Endothelial cell (in vitro differentiated cells): ENCODE measurements at places on chromosomes 1 and 21. TPM values are rescaled to one million over a fixed set of nuclear protein-coding genes. Genes with fewer than 3 reads are reported as not detected.

MYOG gene
- 15.7 TPM for total RNA-seq

NEK2 gene
- total RNA-seq: 3.9 TPM

TEKT2 gene
- total RNA-seq: 0.80 TPM

OPTC gene
- total RNA-seq: 0.36 TPM

UTS2 gene
- not detected for total RNA-seq

LDLRAD1 gene
- not detected for total RNA-seq

ARHGEF19 gene
- 14.0 TPM for total RNA-seq

DNA sequence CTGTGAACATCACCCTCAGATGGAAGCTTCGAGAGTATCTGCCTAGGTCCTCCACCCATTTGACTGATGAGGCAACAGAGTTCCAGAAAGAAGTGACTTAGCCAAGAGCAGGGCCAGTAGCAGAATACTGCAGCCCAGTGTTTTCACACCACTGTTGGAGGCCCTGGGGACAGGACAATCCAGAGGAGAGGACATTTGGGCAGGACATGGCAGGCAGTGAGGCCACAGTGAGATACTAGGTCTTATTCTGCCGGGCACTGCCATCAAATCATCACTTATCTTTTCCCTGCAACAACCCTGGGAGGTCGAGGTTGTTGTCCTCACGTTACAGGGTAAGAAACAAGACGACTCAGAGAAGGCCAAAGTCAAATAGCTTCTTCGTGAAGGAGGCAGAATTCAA lies 5.5 kb upstream of the FOXO6 start:
- no peak for DNase-seq

DNA sequence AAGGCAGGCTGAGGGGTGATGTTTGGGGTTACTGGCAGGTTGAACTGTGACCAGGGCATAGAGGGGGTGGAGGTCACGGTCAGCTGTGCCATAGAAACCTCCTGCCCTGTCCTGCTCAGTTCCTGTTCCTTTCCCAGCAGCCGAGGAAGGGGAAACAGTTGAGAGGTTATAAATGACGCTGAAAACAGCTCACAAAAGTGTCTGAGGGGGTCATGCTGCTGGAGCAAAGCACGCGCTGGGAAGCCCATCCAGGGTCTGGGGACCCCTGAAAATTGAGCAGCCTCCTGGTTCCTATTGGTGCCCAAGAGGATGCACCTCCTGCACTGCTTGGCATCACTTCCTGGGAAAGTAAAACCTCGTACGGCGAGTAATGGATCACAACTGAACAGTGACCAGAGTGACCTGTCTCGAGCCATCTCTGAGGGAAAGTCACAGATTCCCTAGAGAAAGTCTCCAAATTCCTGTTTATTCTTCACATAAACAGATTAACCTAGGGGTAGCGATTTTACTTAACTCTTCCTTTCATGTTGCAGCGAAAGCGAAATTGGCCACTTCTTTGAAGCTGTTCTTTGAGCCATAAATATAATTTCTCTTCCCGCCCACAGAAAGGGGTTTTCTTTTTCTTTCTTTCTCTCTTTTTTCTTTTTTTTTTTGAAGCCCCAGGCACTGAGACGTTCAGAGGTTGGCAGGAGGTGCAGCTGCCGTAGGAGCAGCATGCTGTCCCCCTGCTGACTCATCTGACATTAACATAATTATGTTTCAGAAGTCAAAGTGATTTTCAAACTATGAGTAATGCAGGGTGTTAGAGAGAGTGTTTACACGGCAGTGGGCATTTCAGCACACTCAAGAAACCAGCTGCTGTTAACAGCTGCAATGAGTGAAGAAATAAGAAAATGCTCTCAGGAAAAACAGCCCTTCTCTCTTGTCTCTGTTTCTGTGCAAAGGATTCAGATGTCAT lies 41.8 kb upstream of the ATF3 start:
- no peak for DNase-seq

- DNase-seq: no peak
Measured at GRCh38 chr1:227740401-227740960, 5.2 kb downstream of the SNAP47 start.

- no peak for DNase-seq
Measured at GRCh38 chr21:40689840-40690360, 157.1 kb downstream of the DSCAM start.

DNA sequence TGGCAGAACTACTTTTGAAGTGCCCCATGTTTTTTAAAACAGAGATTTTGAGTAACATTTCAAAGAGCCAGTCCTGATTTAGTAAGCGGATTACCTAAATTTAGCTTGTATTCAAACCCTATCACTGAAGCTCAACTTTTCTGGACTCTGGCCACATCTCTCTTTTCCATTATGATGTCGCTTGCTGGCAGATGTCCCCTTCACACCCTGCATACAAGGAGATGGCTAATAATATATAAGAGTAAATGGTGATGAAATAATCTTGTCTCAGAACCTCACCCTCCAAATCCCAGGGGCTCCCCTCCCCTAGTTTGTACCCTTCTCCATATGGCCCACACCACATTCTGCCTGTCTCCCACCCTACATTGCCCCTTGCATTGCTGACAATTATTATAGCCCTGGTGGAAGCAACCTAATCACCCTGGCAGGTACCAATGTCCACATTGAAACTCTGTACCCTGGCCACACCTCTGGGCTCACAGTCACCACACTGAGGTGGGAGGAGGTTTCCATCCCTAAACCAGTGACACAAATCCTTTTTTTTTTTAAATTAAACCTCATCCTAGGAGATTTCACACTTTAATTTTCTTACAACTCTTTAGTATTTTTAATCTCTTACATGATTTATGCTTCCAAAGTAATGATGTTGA lies 106.0 kb upstream of the SYT6 start:
- DNase-seq: no peak

- peak; percentile 45 for DNase-seq
Measured at GRCh38 chr1:109201123-109201703, 12.5 kb upstream of the SARS1 start.

GRCh38 chr21:32955311-32956060 lies 70.2 kb upstream of the OLIG2 start:
- DNase-seq: no peak

- DNase-seq: no peak
Measured at GRCh38 chr1:70411360-70411844, 334 bp downstream of the CTH start.

- DNase-seq: no peak
Measured at GRCh38 chr1:244068567-244068966, 17.5 kb downstream of the ZBTB18 start.

- DNase-seq: no peak
Measured at GRCh38 chr1:94624203-94624602, 82.6 kb upstream of the F3 start.

GRCh38 chr1:10514490-10515235 lies 39.9 kb downstream of the PEX14 start:
- DNase-seq: no peak

- DNase-seq: no peak
Measured at GRCh38 chr21:45594721-45595489, 48.6 kb upstream of the PCBP3 start.

DNA sequence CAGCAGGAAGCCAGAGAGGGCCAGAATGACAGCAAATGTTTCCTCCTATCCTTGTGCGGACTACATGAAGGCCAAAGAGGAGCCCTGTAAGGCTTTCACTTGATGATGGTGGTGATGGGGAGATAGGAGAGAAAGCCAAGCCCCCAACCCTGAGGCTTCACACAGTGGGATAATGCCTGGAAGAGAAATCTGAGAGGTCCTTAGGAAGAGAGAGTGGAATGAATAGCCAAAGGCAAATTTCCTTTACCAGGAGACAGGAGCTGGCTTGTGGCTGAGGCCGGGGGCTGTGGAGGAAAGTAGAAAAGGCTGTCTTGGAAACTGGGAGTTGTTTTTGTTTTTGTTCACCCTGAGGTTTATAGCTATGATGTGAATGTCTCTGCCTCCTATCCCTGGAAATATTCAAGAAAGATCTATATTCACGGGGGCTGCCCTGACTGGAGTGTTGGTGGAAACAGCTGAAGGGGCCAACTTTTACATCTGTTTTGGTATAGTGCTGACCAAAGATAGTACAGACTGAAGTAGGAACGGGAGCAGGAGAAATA lies 13.0 kb upstream of the RNF19B start:
- DNase-seq: no peak

DNA sequence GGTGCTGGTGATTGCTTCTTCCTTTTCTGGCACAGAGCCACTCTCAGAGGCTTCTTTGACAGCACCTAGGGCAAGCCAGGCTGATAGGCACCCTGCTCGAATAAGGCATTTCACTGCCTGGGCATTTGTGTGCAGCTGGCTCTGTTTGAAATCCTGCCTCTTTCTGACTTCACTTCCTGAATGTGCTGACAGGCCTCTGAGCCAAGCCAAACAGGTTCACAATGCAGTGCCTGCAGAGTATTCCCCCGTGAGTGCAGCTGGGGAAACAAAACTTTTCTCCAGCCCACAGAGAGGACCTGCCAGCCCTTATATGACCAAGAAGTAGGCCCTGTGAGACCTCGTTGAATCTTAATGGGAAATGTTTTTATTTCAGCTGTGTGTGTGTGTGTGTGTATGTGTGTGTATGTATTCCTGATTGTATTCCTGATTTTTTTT lies 10.4 kb downstream of the JUN start:
- peak; percentile 20 for DNase-seq

- no peak for DNase-seq
Measured at GRCh38 chr1:209651138-209651587, 1.1 kb downstream of the LAMB3 start.

DNA sequence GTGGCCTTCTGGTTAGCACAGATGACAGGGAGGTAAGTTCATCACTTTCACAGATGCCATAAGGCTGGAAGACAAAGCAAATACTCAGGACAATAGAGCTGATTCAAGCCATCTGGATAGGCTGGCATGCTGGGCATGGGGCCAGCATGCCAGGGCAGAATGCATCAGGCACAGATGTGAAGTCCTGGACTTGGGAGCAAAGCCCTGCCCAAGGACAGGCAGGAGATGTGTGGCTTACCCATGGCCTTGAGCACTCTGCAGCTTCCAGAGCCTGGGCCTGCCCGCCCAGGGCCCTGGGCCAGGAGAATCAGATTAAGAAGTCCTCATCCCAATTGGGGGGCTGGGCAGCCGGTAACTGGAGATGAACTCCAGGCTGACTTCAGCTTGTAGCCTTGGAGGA lies 135.7 kb upstream of the ZC3H12A start:
- no peak for DNase-seq

GRCh38 chr1:192805832-192806323 lies 3.0 kb upstream of the RGS2 start:
- peak; percentile 11 for DNase-seq

GRCh38 chr21:17989780-17990179 lies 170.6 kb upstream of the C21orf91 start:
- DNase-seq: no peak

- no peak for DNase-seq
Measured at GRCh38 chr1:5798151-5798730, 194.0 kb downstream of the NPHP4 start.
